ENCODE measurements at places on chromosomes 7 and 10.

- no peak for DNase-seq
Observed at GRCh38 chr10:13503745-13504463, 24.9 kb downstream of the BEND7 start.

DNA sequence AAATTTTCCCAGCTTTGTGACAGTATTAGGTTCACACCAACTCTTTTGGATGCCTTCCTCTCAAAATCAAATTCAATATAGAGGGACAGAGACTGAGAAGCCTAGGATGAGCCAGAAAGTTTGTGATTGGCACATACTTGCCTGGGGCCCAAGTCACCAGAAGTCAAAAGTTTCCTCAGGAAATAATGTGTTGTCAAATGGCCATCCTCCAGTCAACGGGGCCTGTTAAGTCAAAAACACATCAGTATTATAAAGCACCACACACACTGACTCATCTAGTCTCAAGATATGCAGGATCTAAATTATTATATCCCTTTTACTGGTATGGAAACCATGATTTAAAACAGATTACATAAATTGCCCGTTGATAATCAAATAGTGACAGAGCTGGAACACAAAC is 158.1 kb downstream of the AHR start:
- no peak for DNase-seq

GRCh38 chr10:64430690-64431323 is 909.6 kb downstream of the REEP3 start:
- DNase-seq, result no peak

- DNase-seq, result no peak
Observed at GRCh38 chr7:75991531-75992082, 2.8 kb downstream of the TMEM120A start.

DNA sequence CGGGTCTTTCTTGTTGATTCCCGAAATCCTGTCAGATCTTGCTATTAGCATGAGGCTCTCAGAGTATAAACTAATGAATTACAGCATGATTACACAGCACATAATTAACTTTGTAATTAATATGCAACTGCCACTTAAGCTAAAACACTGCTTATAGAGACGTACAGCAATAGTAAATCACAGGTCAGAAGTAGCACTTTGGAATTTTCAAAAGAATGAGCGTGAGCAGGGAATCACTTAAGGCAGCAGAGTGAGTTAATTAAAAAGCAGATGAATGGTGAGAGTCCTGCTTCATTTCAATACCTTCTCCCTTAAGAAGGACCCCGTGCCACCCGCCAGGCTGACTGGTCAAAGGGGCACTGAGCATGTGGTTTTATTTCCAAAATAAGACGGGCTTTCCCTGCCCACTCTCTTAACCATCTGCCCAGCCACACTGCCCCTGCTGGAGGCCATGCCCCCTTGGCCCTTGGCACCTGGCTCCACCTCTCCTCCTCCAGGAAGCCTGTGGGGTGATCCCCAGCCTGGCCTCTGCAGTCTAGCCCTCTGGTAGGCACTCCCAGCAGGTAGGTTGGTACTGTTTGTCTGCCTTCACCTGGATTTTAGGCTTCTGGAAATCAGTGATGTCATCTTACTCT is 117.8 kb downstream of the ZMIZ1 start:
- DNase-seq, result peak; percentile 42

DNA sequence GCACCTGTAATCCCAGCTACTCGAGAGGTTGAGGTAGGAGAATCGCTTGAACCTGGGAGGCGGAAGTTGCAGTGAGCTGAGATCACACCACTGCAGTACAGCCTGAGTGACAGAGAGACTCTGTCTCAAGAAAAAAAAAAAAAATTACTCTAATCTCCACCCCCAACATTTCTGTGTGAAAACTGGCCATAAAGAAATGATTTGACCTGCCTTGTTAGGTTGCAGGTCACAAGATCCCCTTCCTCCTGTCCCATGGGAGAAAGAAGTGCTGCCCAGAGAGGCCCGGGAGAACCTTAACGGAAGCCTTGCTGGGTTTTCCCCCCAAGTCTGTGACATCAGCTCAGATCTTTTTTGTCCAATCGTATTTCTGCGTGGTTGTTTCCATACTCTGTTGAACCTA is 8.7 kb upstream of the CALHM1 start:
- DNase-seq, result no peak

DNA sequence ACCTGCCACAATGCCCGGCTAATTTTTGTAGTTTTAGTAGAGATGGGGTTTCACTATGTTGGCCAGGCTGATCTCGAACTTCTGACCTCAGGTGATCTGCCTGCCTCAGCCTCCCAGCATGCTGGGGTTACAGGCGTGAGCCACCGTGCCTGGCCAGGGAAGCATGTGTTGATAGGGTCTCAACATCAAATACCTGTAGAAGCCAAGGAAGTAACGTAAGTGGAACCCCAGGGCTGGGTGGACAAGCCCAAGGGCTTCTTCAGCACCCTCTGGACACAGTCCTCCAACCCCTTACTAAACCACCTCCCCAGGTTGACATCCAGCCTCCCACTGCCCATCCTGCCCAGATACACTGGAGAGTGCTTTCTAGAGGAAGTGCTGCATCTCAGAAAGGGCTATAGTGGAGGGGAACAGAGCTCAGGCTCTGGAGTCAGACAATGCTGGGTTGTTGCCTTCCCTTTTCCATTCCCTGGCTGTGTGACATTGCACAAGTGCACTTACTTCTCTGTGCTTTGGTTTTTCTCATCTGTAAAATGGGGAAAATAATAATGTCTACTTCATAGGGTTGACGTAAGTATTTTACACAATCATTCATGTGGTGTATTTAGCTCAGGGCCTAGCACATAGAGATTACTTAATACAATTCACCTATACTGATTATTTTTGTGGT is 73.9 kb upstream of the KAT6B start:
- DNase-seq, result no peak

DNA sequence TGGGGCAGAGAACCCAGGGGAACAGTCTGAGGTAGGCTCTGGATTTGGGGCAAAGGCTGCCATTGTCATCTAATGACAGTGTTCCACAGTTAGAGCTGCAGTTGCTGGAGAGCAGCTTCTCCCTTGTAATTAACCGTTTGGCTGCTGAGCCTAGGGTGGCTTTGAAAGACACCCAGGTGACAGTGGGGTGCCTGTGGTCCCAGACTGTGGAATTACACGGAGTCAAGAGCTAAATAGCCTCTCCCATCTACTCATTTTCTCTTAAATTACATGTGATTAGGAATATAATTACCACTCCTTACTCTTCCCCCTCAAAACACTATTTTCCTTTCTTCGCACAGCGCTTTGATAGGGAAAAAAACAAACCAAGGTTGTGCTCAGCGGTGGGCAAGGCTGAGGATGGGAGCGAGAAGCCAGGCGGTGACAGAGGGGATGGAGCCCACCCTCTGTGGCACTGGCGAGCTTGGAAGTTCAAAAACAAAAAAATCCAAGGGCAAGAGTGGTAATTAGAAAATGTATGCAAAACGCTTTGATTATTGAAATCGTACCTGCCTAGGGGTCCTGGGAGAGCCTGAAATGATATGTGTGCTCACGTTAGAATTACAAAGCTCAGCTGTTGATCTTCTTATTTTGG is 44.1 kb downstream of the BAMBI start:
- DNase-seq, result peak; percentile 22

DNA sequence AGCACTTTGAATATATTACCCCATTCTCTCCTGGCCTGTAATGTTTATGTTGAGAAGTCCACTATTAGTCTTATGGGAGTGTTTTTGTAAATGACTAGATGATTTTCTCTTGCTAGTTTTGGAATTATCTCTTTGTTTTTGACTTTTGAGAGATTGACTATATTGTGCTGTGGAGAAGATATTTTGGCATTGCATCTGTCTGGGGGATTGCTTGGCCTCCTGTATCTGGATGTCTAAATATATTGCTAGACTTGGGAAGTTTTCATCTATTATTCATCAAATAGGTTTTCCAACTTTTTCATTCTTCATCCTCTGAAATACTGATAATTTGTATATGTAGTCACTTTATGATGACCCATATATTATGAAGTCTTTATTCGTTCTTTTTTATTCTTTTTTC is 277.1 kb upstream of the PCDH15 start:
- no peak for DNase-seq

DNA sequence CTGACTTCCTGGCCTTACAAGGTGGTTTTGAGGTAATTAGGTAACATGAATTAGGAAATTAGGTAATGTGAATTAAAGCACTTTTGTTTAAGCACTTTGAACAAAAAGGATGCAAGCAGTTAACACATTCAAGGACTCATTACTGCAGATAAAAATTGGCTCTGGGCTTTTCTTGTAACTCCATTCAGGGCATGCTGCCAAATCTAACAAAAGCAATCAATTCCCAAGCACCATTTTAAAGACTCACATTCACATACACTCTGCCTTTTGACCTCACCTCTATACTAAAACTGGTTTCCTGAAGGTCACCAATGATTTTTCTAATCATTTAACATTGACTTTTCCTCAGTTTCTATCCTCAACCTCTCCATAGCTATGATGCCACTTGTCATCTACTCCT is 251.2 kb upstream of the RHOBTB1 start:
- no peak for DNase-seq

- no peak for DNase-seq
Observed at GRCh38 chr7:73918926-73919693, 58.2 kb downstream of the TMEM270 start.

DNA sequence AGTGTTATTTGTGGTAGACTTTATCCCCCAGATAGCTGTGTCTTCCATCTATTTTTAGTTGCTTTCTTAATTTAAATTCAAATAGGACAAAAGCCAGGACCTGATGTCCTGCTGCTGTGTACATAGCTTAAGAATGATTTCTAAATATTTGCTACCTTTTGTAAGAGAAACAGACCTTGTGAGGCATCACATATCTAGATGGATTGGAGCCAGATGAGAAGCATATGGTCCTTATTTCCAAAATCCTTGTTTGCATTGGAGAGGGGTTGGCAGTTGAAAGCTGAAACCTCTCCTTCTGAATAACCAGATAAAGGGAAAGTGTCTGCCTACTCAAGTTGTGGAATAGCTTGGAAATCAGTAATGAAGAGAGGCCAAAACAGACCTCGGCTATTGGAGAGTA is 50.7 kb upstream of the AMPH start:
- no peak for DNase-seq

DNA sequence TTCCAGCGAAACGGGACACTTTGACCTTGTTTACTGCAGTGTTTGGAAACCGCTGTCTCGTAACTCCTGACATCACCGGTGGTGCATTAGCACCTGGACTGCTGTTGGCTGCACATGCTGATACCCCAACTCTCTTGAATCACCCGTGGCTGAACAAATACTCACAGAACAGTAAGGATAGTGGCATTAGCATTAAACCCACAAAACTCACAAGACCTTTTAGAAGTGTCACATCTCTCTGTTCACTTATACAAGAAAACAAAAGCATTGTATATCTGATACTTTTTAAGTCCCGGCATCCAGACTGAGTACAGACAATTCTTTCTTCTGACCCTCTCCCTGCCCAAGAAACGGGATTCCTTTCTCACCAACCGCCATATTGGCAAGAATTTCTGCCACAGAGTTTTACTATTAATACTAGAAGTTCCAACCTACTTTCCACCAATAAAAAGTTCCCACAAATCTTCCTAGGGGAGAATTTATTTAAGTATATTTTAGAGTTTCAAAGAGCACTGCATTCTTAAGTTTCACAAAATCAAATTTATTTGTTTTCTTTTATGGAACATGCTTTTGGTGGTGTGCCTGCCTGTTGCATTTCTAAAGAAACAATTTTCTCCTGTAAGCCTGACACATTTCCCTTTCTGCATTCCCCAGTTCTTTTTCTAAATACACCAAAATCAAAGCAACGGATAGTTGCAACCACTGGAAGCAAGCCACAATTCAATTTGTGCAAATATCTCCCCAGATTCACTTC is 208.4 kb upstream of the KLF14 start:
- no peak for DNase-seq

- peak; percentile 55 for DNase-seq
Observed at GRCh38 chr10:125783957-125784356, 8.3 kb upstream of the MMP21 start.

DNA sequence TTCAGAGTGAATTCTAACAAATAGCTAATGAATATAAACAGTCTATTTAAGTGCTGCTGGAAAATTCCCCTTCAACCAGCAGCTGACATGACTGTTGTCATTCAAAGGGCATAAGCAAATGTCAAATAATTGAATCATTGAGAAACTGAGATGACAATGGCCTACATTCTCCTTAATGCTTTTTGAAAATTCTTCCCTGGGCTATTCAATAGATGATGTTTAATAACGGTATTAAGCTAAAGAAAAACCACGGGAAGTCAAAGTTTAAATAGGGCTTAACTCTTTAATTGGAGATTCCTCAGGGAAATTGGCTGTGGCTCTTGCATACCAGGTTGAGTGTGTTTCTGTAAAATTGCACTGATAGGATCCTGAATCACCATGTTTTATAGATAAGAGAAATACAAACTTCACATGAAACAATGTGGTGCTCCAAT is 77.0 kb downstream of the ARL4A start:
- no peak for DNase-seq

GRCh38 chr10:5606321-5606720 is 60.1 kb downstream of the ASB13 start:
- no peak for DNase-seq

DNA sequence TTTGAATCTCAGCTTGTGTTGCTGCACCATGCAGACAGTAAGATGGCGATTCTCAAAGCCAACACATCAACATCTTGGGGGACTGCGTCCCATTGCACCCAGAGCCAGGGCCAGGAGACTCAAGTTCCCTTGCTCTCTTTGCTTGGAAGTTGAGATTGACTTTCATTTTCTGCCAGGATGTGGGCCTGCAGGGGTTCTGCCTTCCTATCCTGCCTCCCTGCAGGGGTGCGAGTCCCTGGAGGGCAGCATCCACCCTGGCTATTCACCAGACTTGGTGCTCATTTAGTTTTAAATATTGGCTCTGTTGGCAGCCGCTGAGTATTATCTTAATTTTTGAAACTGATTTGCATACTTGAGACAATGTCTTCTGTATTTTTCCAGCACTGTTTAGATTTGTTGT is 451.5 kb downstream of the GLRX3 start:
- DNase-seq, result no peak

- DNase-seq, result no peak
Observed at GRCh38 chr10:24744946-24745345, 21.3 kb upstream of the ARHGAP21 start.

- peak; percentile 49 for DNase-seq
Observed at GRCh38 chr7:52273685-52274610, 761.5 kb upstream of the POM121L12 start.

Data from kidney (tissue), 22 donors.